SIG-M5 (cell line): ENCODE measurements at places on chromosomes 16 and 17.

GRCh38 chr17:50134206-50135110 lies 4.5 kb upstream of the SAMD14 start:
- DNase-seq: no peak

DNA sequence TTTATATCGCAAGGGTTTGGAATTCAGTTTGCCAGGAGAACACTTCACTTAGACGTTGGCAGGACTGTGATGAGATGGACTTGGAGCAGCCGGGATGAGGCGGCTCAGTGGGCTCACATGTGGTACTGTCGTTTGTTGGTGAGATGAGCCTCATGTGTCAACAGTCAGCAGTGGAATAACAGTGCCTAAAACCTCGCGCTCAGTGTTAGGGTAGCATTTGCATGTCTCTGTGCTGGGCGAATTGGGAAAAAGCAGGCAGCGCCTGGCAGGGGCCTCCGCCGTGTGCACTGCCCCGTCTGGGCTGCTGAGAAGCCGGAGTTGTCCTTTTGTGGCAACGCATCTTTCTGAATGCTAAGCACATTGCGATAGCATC lies 49.7 kb downstream of the CRISPLD2 start:
- DNase-seq: no peak

DNA sequence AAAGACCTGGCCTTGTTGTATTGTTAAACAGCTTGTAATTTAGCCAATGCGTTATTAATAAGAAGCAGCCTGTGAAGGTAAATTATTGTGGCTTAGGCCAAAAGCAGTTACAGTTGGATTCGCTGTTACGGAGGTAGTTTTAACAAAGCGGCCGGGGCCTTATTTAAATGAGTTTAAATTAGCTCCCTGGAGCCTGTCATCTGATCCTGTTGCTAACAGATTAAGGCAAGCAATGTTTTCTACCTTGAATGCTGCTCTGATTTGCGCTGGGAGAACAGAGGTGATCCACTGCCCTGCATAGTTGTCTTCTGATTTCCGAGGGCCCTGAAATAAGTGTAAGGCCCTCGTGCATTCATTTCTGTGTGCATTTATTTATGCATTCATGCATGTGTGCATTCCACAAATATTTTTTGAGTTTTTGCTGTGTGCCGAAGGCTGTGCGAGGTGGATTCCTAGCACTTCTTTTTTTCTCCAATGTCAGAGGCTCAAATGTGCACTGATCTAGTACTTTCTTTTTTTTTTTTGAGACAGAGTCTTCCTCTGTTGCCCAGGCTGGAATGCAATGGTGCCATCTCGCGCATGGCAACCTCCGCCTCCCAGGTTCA lies 10.9 kb downstream of the SEC14L5 start:
- no peak for DNase-seq

DNA sequence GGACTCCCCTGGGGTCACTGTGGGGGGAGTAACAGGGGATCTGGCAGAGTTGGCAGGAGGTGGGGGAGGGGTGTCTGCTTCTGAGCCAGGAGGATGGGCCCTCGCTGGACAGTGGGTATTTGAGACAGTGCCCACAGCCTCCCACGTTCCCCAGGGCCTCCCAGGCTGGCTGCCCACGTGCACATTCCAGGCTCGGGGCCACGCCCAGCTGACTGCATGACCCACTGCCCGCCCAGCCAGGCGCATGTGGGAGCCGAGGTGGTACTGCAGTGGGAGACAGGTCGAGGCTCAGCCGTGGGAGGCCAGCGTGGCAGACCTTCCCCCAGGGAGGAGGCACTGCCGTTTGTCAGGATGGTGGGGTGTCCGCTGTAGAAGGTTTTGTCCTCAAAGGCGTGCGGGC lies 38.8 kb downstream of the BAHCC1 start:
- no peak for DNase-seq

DNA sequence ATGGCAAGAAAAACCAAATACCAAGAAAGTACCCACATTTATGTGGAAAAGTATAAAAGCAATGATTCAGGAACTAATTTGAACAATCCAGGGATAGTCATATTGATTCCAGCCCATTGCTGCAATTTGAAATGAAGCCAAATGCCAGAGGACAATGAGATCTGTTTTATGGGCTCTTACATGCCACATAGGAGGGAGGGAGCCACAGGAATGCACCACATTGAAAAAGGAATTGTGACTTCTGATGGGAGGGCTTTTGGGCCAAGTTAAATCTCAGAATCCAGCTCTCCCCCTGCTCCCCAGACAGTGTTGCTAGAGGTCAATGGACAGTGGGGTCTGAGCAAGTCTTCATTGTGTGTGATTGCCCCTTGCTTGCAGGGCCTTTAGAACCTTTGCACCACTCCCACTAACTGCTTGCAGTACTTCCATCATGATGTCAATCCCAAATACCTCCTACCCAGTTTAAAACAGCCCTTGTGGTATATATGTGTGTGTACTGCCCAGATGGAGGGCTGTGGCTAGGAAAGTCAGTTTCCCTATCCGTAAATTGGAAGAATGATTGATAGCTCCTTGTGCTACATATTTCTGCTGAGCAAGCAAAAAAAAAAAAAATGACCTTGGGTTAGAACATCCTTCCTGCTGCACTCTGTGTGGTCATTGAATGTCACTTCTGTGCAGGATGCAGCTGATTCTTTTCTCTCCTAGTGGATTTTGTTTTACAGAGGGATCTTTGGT lies 406.8 kb downstream of the UTP18 start:
- DNase-seq: no peak

DNA sequence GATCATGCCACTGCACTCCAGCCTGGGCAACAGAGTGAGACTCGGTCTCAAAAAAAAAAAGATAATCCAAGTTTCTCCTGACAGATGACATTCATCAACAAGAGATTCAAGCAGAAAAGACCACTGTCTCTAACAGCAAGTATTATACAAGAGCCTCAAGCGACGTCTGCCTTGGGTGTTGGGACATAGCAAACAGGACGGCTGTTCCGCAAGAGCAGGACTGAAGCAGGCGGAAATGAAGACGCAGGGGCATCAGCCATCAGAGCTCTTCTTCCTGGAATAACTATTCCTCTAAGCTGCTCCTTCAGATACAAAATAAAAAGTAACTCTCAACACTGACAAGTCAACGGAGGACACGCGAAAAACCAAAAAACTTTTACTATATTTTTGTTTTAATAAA lies 54.0 kb downstream of the ANKRD11 start:
- no peak for DNase-seq

GRCh38 chr17:77440560-77440981 lies 299.8 kb downstream of the SEC14L1 start:
- no peak for DNase-seq

- DNase-seq: no peak
Observed at GRCh38 chr16:29820730-29821642, 724 bp downstream of the MVP start.

GRCh38 chr16:55062442-55062841 lies 131.8 kb downstream of the IRX5 start:
- DNase-seq: no peak

GRCh38 chr17:59840329-59841090 lies 52.2 kb downstream of the TUBD1 start:
- no peak for DNase-seq

GRCh38 chr17:79672496-79672895 lies 58.2 kb upstream of the ENPP7 start:
- DNase-seq: no peak

DNA sequence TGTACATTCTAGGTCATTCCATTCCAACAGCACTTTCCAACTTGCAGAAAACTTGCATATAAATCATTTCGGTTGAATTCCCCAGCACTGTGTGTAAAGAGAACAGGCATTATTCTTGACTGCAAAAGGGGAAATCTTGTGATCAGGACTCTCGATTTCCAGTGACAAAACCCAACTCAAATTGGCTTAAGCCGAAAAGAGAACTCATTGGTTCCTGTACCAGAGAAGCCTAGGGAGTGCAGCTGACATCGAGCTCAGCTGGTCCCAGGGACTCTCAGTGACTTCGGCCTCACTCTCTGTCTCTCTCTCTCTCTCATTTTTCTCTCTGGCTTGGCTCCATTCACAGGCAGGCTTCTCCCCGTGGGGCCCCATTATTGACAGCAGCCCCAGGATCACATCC lies 30.7 kb downstream of the CD300LF start:
- no peak for DNase-seq

- no peak for DNase-seq
Observed at GRCh38 chr17:50640686-50641351, 6.1 kb downstream of the ABCC3 start.

- DNase-seq: no peak
Observed at GRCh38 chr16:19898924-19899604, 14.4 kb upstream of the GPRC5B start.

DNA sequence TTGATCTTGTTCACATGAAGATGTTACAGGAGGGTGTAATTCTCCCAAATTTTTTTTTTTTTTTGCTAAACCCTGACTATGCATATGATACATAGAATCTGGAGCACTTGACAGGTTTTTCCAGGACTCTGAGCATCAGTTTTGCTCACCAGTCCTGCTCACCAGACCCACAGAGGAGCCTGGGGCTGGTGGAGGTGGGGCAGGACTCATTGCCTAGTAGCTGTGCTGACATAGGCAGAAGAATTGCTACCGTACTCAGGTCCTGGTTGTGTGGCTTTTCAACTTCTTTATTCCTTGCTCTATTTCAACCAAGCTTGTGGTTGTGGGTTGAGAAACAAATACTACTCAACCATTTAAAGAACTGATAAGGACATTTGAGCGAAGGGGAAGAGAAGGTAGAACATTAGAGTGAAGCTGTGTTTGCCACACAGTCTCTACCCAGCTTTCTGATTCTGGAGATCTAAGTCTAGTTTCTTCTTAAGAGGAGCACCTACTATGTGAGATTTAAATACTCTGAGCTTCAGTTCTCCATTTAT lies 212.4 kb downstream of the UTP18 start:
- DNase-seq: no peak

GRCh38 chr17:5677620-5678019 lies 93.3 kb upstream of the NLRP1 start:
- DNase-seq: no peak

DNA sequence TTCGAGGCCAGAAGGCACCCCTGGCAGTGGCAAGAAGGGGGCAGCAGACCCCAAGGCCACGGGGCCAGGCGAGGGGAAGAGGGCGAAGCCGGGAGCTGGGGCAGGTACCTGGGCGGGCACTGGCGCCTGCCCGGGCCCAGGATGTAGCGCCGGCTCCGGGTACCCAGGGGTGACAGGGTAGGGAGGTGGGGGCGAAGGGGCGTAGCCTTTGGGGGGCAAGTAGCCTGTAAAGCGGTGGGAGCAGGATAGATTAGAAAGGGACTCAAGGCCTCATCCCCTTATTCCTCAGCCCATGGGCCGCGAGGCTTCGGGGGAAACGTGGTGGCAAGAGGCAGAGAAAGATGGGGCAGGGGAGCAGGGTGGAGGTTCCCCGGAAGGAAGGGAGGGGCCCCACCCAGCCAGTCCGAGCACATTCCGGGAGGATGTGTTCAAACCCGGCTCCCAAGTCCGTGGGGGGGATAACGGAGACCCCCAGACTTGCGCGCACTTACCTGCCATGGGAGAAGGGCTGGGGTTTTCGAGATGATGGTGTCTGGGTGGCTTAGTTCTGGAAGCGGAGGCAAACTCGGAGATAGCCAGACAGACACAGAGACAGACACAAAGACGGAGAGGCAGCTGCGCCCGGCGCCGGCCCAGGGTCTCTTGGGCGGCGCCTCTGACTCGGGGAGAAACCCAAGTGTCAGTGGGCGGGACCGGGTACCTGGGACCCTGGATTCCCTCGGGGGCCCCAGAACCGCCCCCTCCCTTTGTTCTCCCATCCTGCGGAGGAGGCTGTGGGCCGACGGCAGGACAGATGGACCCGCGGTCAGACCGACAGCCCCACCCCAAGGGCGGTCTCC lies 493 bp downstream of the PLSCR3 start:
- DNase-seq: no peak

DNA sequence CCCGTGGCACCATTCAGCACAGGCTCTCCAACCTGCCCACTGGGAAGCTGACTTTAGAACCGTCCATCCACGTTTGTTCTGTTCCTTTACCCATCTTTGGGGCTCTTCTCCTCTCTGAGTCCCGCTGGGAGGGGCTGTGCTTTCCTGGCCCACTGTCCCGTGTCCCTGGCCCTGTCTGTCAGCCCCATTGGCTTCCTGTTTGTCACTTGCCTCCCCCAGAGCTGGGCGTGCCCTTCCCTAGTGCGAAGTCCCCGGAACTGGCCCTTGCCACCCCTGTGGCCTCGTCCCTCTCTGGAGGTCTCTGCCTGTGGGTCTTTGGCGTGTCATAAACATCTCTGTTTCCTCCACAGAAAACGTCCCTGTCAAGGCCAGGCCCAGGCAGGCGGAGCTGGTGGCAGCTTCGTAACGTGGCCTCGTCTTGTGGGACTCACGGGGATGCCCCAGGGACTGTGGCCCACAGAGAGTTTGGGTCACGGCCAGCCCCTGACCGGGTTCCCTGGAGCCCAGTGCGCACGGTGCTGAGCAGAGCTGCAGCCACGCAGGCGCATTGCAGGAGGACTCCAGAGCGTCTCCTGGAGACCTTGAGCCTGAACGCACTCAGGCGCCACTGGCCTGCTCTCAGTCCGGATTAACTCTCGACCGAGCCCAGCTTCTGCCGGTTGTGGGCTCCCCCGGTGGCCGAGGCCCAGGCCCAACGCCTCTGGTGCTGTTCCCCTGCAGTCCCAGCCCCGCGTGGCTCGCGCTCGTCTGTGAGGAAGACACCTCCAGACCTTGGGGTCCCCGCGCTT lies 7.3 kb downstream of the CHMP6 start:
- no peak for DNase-seq

- no peak for DNase-seq
Observed at GRCh38 chr16:84079664-84080063, 37.1 kb upstream of the SLC38A8 start.
